LNCaP clone FGC (cell line): ENCODE measurements at places on chromosomes 5 and 9.

DNA sequence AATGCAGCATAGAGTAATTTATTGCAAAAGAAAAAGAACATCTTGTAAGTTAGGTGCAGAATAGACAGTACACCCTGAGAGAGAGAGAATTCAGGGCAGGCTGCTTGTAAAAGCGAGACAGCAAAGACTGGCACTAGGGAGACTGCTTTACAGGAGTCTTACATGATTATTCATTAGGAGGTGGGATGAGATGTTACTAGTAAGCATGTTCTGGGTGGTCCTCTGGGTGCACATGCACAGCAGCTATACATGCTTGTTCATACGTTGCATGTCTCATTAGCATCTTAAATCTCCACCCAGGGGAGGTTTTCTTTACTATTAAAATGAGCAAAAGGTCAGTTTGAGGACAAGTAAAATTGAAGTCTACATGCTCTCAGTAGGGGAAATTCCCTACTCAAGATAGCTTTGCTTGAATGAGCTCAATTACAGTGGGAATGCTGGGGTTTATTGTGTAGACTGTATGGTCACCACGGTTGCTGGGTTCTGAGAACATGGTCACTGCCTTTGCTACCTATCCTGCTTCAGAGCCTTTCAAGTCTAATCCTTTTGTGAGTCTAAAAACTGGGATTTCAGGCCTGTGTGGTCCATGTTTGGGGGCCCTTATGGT, 60.6 kb downstream of the RGS7BP start:
- DNase-seq: no peak

- no peak for DNase-seq
Measured at GRCh38 chr5:37739817-37740261, 100.0 kb downstream of the GDNF start.

DNA sequence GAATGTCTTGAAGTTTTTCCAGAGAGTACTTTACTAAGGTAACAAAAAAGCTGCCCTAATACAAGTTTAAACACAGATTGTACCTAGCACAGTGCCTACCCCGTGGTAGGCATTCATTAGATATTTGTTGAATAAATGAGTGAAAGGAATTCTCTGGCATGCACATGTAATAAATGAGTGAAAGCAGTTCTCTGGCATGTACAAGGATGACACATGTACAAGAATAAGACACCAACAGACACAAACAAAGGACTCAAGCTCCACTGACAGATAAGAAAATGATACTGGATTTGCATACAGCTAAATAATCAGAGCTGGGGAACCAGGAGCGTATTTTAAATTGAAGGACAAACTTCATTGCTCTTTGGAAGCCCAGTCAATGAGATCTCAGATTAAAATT, 535.8 kb downstream of the EFNA5 start:
- no peak for DNase-seq

GRCh38 chr5:7884491-7885267, 15.7 kb downstream of the MTRR start:
- DNase-seq: no peak

GRCh38 chr5:108749128-108749861, 1.6 kb downstream of the FER start:
- DNase-seq: no peak

DNA sequence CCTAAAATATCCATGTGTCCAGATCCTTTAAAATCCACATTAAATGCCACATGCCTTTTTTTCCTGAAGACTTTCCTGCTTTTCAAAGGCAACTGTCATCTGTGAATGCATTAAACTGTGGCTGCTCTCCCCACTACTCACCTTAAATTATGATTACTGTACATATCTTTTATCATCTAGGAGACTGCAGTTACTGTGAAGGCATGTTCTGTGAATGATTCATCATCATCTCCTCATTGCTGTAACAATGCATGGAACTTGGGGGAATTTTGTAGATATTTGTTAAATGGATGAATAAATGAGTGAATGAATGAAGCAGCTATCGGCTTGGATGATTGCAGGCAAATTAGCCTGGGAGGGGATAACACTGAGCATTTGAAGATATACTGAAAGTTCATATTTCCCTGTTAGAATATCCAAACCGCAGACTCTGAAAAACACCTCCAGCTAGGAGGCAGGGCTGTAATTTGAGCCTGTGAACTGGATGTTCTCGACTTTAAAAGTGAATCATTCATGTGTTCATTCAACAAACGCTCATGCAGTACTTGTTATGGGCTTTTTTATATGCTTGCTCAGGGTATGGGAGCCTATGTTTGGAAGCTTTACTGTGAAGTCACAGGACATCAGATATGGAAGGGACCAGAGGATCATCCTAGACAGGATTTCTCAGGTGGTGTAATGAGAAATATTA, 519.2 kb downstream of the KIF4B start:
- no peak for DNase-seq

- DNase-seq: no peak
Measured at GRCh38 chr5:1383344-1383743, 38.4 kb upstream of the CLPTM1L start.

GRCh38 chr5:148372166-148372725, 11.5 kb upstream of the FBXO38 start:
- DNase-seq: no peak

GRCh38 chr5:77210964-77211690, 647 bp downstream of the PDE8B start:
- no peak for DNase-seq

- no peak for DNase-seq
Measured at GRCh38 chr5:38448568-38449350, 107.7 kb downstream of the LIFR start.

DNA sequence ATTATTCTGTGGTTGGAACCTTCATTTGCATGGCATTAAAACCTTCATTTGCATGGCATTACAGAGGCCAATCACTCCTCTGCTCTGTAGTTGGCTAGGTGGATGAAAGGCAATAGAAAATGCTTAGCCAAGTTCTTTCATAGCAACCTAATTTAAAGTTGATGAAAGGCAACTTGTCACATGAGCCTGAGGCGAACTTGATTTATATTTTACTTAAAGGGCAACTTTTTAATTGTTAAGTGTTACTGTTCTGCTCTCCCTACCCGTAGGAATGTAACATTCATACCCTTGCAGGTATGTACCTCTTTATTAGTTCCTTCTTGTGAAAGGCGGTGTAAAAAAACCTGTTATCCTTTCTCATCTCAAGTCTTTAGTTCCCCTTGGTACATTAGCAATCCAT, 7.9 kb upstream of the ERMP1 start:
- DNase-seq: no peak
